Suppressor macrophage (primary cell): ENCODE measurements at places on chromosomes 13 and 19.

DNA sequence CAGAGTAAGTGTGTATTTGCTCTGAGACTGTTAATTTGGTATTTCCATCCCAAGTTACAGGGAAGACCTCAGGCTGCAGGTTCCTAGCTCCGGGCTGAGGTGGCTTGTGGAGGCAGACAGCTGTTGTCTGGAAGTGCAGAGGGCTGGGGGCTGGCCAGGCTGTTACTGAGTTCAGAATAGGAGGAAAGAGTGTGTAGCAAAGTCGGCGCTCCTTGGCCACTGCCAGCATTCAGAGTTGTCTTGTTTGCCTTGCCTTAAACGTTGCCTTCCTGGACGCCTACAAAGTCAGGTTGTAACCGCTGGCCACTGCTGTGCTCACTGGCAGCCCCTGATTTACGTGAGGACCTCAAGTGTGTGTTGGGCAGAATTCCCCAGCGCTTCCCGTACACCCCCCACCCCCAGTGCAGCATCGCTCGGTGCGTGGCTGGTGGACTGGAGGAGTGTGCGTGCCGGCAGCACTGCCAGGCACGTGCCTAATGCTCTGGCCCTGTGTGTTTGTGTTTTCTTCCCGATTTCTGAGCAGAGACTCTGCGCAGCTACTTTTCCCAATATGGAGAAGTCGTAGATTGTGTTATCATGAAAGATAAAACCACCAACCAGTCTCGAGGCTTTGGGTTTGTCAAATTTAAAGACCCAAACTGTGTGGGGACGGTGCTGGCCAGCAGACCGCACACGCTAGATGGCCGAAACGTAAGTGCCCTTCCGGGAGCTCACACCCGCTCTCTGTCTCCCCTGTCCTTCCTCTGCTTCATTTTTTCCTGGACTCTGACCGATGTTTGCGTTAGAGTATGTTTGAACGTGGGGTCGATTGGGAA lies 10.5 kb downstream of the DAZAP1 start:
- DNase-seq, result no peak

- no peak for DNase-seq
Measured at GRCh38 chr19:19559931-19560330, 21.9 kb downstream of the CILP2 start.

GRCh38 chr13:59320021-59320420 lies 843.7 kb downstream of the DIAPH3 start:
- DNase-seq, result no peak

DNA sequence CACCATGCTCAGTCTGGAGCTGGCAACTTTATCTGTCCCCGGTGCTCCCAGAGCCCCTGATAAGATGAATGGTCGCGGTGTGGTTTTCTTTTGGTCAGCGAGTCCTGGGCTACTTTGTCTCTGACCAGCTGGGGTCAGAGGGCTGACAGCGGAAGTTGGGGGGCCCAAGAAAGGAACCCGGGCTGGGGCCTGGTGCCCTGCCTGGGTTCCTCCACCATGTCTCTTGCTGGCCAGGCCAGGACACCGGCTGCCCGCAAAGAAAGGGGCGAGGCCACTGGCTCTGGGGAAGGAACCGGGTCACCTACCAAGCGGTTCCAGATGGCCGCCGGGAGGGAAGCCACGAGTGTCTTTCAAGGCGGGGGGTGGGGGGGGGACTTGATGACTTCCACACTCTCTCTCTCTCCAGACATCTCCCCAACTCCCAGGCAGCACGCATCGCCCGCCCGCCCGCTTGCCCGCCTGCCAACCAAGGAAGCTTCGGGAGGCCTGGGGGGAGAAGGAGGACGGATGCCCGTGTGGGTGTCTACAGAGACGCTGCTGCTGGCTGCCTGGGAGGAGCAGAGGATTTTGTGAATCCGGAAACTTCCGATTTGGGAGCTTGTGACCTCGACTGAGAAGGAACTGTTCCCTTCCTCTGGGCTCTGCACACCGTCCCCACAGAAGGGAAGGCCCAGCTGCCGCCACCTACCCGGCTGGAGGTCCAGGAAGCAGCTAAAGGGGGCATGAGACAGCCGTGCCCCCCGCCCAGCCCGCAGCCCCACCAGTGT lies 1.1 kb downstream of the PIP5K1C start:
- DNase-seq, result peak; percentile 90

- DNase-seq, result no peak
Measured at GRCh38 chr19:55611983-55612645, 6.7 kb downstream of the ZNF865 start.

- DNase-seq, result no peak
Measured at GRCh38 chr19:5308451-5309437, 31.9 kb downstream of the PTPRS start.

DNA sequence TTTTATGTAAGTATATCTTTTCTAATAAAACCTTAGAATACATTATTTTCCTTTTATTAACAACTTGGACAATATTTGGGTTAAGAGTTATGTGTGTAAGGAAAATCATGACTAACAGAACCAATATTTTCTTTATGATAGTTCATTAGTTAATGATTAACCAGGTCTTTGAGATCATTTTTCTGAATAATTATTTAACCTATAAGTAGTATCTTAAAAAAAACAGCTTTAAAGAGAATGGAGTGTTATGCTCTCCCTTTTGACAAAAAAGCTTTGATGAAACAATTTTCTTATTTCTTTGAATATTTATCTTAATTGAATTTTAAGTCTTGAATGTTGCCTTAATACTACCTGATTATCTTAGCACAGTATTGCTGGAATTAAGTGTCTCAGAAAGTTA lies 3.8 kb downstream of the SLAIN1 start:
- DNase-seq, result no peak

DNA sequence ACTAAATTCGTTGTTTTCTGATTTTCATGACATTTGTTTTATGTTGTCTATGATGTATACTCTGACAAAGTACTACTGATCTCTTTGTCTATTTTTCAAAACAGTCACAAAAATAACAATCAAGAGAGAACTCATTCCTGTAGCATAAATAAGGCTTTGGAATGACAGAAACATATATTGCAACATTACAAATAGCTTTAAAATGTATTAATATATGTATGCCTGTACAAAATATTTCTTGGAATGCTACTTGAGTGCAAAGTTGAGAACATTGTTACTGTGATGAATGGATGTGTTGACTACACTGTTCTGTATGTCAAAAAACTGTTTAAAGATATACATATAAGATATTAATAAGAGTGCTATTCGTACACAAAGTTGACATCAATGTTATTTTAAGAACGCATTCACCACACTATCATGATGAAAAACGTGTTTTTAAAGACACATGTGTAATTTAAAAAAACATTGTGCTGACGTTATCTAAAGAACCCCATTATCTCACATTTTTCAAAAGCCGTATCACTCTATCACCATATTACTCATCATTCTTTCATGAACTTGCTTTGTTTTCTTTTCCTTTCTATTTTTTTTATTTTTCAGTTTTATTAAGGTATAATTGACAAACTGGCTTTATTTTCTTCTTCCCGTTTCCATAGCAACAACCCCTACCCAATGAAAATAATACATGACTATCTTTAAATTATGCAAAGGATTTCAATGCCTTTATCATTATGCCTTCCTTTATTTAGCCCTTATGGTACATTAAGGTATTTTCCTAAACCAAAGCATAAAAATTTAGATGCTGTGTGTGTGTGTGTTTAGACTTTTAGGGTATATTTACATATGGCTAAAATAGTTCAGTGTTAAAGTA lies 918.8 kb downstream of the SLITRK1 start:
- DNase-seq, result no peak

GRCh38 chr13:71828117-71828516 lies 38.9 kb downstream of the DACH1 start:
- no peak for DNase-seq

DNA sequence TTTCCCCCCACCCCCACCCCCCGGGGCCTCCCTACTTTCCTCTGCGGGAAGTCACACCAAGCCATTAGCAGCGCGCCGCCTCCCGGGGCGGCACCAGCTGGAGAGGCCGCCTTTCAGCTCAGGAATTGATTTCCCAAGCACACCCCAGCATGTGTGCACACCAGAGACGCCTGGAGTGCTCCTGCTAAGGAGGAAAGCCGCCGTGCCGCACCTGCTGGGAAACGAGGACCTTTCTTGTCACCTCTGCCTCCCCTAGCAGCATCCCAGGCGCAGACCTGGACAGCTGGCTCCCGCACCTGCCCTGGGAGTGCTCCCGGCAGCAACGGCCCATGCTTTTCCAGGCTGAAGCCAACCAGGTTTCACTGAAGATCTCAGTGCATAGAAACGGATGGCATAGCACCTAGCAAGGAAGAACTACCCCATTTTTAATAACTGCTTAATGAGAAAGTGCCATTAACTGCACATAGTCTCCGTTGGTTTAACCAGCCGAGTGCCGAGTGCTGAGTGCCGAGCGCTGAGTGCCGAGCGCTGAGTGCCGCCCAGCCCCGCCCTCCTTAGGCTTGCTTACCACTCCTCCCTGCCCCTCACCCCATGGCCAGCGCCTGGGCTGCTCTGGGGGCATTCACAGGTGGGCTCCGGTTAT lies 165.0 kb downstream of the USP12 start:
- peak; percentile 27 for DNase-seq

DNA sequence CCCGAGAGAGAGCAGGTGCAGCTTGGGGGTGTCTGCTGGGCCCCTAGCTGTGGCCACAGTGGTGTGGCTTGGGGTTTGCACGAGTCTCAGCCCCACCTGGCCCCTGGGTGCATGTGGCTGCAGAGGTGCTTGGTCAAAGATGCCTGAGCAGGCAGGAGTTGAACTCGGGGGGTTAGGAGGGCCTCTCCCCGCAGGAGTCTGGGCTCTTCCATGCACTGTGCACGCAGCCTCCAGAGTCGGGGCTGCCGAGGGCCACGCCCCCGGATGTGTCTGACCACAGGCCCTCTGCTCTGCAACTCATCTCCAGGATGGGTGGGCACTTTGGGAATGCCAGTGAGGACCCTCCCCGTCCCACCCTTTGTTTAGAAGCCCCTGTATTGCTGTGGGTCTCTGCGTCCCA lies 91.5 kb upstream of the MCF2L start:
- no peak for DNase-seq

DNA sequence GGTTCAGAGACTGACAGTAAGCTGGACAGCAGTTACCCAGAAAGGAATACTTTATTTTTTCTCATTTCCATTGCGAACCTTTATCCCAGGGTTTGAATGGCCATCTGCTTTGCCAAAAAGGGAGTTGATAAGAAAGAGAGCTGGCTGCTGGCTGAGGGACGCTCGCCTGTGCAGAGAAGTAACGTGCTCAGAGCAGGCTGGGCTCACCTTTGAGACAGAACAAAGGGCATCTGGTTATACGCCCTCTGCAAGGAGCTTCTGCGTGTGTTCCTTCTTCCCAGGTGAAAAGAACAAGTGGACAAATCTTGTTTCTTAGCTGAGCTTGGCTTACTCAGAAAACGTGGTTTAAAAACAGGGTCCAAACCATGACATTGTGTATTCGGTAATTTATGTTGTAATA lies 47.4 kb downstream of the EFNB2 start:
- no peak for DNase-seq

- no peak for DNase-seq
Measured at GRCh38 chr13:87810391-87810801, 139.2 kb downstream of the SLITRK5 start.

- peak; percentile 59 for DNase-seq
Measured at GRCh38 chr13:53151336-53152056, 122.9 kb downstream of the OLFM4 start.

DNA sequence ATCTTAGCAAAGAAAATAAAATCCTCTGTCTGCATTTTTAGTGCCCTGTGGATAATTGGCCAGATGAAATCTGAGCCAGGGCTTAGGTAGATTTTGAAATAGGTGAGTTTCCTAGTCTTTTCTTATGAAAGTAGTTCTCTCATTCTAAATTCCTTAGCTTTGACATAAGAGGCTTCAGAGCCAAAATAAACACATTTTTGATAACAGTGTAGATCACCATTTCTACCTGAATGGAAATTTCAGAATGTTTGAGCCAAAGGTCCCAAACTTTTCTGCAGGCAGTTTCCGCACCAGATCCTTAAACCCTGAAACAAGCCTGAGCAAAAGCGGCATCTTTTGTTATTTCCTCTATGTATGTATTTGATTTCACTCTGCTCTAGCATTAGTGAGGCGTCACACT lies 551.2 kb downstream of the EFNB2 start:
- DNase-seq, result no peak

DNA sequence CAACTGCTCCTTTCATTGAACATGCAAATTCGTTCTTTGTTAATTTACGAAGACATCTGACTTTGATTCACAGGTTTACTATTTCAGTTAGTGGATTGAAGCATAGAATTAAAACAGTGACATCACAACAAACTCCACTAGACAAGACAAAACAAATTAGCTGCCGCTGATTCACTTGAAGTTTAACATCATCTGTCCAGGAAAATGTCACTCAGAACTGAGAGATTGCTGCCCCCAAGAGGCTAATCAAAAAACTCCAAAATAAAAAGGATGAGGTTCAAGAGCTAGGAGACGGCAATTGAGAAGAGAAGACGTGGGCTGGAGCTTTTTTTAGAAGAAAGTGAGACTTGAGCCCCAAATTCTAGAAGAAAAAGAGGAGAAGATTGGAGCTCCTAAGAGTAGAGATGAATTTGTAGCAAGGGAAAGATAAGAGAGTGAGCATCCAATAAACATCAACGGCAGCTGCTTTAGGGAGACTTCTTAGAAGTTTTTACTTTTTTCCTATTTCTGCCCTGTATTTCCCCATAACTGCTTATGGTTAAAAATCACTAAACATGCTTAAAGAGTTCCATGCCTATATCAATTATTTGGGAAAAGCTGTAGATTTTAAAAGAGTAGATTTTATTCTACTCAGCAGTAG lies 40.8 kb upstream of the TPP2 start:
- DNase-seq, result peak; percentile 31

GRCh38 chr13:26445092-26445491 lies 112.4 kb upstream of the WASF3 start:
- DNase-seq, result no peak

- peak; percentile 93 for DNase-seq
Measured at GRCh38 chr19:14114854-14115253, 2.7 kb downstream of the PRKACA start.

- DNase-seq, result no peak
Measured at GRCh38 chr13:76797361-76797760, 88.8 kb downstream of the KCTD12 start.

DNA sequence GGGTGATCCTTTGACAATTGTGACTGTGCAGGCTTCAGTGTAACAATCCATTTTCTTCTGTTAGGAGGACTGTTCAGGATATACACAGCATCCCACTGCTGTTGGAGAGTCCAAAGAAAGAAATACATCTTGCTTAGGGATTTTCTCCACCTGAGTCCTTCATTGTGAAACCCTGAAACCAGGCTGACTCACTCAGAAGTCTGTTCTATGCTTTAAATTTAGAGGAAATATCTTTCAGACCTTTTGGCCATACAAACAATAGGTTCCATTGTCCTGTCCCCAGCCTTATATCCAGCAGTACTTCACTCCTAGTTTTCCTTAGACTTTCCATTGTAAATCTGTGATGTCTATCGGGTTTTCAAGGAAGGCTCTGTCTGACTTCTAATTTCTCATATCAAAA lies 379.1 kb downstream of the SUCLA2 start:
- no peak for DNase-seq
